Cortex of kidney (tissue), 1 donor: ENCODE measurements at places on chromosomes 16 and 17.

GRCh38 chr16:64397042-64397441 is 724.8 kb downstream of the CDH11 start:
- no peak for DNase-seq

DNA sequence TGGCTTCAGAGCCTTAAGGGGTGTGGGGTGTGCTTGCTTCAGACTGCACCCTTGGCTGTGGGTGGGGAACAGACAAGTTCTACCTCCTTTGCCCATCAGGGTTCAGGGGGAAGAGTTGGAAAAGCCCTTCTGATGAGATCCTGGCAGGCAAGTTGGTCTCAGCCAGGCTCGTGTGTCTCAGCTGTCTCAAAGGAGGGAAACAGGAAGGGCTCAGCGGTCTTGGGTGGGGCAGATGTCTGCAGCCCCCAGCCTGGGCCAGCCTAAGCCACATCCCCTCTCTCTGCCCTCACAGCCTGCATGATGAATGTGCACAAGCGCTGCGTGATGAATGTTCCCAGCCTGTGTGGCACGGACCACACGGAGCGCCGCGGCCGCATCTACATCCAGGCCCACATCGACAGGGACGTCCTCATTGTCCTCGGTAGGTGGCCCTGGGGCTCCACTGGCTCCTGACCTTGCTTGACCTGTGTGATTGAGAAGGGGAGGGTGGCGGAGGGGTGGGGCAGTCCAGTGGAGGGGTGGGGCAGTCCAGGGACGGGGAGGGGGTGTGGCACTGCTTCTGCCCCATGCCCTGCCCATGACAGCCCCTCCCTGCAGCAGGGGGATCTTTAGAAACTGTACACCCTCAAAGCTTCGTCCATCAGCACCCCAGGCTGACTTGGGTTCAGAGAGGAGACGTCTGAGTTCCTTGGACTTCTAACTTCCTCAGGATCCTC is 199.5 kb downstream of the PRKCB start:
- DNase-seq, result no peak

GRCh38 chr16:48829336-48830310 is 219.6 kb upstream of the N4BP1 start:
- DNase-seq, result no peak

DNA sequence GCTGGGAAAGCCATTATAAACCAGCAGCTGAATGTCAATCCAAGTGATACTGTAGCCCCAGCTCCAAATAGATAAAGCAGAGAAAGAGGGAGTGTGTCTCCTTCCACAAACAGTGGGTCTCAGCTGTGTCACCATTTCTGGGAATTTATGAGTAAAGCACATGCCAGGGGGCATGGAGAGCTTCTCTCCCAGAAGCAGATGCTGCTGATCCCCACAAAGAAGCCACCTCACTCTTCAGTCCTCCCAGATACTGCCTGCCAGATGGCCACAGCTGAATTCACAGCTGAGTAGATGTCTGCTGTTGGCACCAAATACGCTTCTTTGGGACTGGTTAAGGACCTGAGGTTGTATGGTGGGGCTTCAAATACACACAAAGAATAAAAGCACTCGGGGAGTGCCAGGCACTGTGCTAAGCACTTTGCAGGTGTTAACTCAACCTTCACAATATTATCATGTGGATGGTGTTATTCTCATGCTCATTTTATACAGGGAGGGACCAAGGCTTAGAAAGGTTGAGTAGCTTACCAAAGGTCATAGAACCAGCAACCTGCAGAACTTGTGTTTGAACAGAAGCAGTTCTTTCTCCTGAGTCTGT is 298.3 kb downstream of the CDH11 start:
- DNase-seq, result no peak

DNA sequence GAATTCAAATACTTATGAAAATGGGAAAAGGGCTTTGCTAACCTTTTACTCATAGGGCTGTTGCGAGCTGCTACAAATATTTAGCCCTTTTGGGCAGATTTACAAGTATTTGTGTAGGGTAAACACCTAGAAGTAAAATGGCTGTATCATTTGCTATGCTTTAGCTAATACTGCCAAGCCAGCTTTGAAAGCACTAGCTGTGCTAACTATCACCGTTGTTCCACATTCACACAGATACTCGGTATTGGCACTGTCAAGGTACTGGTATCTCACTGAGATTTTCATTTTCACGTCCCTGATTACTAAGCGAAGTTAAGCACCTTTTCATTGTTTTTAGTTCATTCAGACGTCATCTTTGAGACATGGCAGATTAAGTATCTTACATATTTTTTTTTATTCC is 84.8 kb downstream of the GLG1 start:
- no peak for DNase-seq

- no peak for DNase-seq
Observed at GRCh38 chr17:181245-182049, at the start of gene DOC2B. TSS of gene DOC2B (minus strand) at chr17:181650. CDS start at chr17:181479, 171 bp downstream.

DNA sequence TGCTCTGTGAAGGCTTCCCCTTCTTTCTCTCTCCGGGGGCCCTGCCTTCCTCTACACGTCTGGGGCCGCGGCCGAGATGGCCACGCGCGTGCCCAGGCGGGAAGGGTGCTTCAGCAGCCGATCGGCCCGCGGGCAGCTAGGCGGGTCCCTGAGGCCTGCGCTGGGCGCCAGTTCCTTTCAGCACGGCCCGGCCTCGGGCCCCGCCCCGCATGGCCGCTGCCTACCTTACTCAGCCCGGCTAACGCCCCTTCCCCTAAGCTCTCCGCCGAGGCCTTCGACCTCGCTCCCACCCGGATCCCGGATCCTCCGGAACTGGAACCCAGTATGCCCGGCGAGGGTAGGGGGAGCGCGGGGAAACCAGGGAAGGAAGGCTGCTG is 335 bp downstream of the TMEM11 start:
- no peak for DNase-seq
